Mammary microvascular endothelial cell (primary cell): ENCODE measurements at places on chromosomes 6 and 20. TPM values are rescaled to one million over a fixed set of nuclear protein-coding genes. Genes with fewer than 3 reads are reported as not detected.

GPLD1 gene
- under 0.01 and 0.05 TPM in 2 replicates for total RNA-seq

LY6G6F gene
- not detected in 2 replicates for total RNA-seq

ADGRG6 gene
- total RNA-seq: 48.6 and 49.5 TPM in 2 replicates

GJA1 gene
- 149 and 151 TPM in 2 replicates for total RNA-seq

C20orf202 gene
- not detected in 2 replicates for total RNA-seq

BCAS1 gene
- not detected in 2 replicates for total RNA-seq

EPHA7 gene
- total RNA-seq: not detected in 2 replicates

TSBP1 gene
- not detected in 2 replicates for total RNA-seq
